ENCODE measurements at places on chromosomes 4 and X. TPM values are rescaled to one million over a fixed set of nuclear protein-coding genes. Genes with fewer than 3 reads are reported as not detected.

Gene NEIL3
- 25.7 TPM for total RNA-seq

Gene FTSJ1
- total RNA-seq, result 93.5 TPM

Gene ARHGEF38
- total RNA-seq, result not detected

Gene CXXC4
- total RNA-seq, result not detected

Gene CPLX1
- total RNA-seq, result 0.50 TPM

Gene SRPK3
- not detected for total RNA-seq

Gene MAGEA11
- total RNA-seq, result not detected

Gene PNMA6F
- total RNA-seq, result not detected

Data from activated T-helper 17 cell treated with anti-CD3 and anti-CD28 coated beads, Interleukin-2, amount 50 U/mL, for 72 hours (primary cell).